ENCODE measurements at places on chromosomes 7 and 10. TPM values are rescaled to one million over a fixed set of nuclear protein-coding genes. Genes with fewer than 3 reads are reported as not detected.
A peak's percentile ranks its signal among the peaks of the same experiment; 100 is the strongest.

- peak; percentile 60 for DNase-seq
Observed at GRCh38 chr10:59622320-59623132, 87.1 kb downstream of the SLC16A9 start.

DNA sequence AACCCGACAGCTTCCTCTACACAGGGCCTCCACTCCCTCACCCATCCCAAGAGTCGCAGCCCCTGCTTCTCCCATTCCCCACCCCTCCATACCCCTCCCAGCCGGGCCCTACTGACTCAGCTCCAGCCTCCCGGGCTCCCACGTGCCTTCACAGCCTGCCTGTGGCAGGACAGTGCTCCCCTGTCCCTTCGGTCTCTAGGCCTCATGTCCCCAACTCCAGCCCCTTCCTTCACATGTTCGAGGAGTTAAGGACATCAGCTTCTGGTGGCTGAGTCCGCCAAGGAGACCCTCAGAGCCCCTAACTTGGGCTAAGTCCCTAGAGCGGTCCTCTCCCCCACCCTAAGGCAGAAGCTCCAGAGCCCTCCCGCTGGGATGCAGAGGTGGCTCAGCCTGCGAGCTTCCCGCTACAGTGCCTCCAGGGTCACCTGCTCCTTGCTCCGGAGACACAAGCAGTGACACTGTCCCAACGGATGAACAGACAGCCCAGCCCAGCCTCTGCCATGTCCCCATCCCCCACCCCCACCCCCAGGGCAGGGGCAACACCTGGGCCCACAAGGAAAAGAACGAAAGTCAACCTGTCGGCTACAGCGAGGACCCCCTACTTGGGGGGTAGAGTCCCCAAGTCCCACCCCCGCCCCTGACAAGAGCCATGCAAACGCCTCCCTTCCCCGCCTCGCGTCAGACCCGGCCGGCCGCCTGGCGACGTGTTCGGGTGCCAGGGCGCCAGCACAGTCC, 716 bp downstream of the SMARCD3 start:
- DNase-seq, result no peak

The MYL10 gene
- not detected for total RNA-seq

The NPSR1 gene
- total RNA-seq, result not detected

- DNase-seq, result no peak
Observed at GRCh38 chr10:34475786-34476185, 339.3 kb downstream of the PARD3 start.

DNA sequence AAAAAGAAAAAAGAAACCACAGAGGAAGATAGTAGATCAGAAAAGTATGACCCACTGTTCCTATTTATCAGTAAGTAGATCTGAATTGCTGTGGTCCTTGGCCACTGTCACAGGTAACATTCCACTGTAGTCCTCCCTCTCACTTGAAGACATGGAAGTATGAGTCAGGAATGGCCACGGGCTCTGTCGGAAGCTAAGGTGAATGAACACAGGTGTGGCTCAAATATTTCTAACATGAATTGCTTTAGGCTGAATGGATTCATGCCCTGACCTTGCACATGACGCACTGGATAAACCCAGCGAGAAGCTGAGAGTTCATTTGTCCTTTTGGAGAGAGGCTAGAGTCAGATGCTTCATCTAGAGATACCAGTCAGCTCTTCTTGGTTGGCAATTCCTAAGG, 224.5 kb upstream of the SP8 start:
- DNase-seq, result no peak

The SP8 gene
- not detected for total RNA-seq

The OR6V1 gene
- total RNA-seq, result not detected

GRCh38 chr10:35497909-35498308, 107.2 kb upstream of the GJD4 start:
- no peak for DNase-seq

DNA sequence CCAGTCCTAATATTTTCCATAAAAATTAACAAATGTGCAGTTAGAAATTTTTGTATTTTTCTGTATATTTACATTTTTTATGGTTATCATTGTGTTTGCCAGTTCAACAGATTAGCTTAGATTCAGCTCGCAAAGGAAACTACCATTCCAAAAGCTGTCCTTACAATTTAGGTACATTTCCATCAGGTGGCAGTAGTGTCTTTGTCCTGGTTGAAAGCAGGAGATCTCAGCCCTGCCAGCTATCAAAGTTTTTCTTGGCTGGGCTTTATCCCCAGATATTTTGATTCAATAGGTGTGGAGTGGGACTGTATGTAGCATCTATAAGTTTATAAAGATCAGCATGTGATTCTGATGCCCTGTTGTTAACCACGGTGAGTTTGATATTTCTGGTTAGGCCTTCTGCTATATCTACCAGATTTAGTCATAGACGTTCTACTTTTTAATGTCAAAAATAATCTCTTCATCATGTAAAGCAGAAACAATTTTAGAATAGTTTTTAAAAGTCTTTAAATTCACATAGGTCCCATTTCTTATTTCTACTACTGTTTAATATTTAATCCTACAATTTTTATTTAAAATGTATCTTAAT, 15.5 kb upstream of the ICA1 start:
- no peak for DNase-seq

DNA sequence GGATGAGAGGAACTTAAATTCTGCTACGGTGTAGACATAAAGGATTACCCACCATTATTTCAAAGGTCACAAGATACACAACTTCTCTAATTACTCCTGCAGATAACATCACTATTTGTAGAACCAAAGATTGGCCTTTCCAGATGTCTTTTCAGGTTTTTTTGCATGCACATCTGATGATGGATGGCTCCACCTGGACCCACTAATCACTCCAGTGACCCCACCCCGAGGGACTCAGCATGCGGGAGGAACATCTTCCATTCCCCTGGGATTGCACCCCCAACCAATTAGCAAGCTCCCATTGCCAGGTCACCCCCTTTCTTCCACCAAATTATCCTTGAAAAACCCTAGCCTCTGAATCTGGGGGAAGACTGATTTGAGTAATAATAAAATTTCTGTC, 608.9 kb downstream of the CNTNAP2 start:
- no peak for DNase-seq

DNA sequence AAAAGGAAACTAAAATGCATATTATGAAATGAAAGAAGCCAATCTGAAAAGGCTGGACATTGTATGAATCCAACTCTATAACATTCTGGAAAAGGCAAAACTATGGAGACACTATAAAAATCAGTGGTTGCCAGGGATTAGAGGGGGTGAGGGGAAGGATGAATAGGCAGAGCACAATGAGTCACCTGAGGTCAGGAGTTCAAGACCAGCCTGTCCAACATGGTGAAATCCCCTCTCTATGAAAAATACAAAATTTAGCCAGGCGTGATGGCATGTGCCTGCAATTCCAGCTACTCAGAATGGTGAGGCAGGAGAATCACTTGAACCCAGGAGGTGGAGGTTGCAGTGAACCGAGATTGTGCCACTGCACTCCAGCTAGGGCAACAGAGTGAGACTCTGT, 324.8 kb upstream of the PHYHIPL start:
- DNase-seq, result no peak

The SLIT1 gene
- not detected for total RNA-seq

DNA sequence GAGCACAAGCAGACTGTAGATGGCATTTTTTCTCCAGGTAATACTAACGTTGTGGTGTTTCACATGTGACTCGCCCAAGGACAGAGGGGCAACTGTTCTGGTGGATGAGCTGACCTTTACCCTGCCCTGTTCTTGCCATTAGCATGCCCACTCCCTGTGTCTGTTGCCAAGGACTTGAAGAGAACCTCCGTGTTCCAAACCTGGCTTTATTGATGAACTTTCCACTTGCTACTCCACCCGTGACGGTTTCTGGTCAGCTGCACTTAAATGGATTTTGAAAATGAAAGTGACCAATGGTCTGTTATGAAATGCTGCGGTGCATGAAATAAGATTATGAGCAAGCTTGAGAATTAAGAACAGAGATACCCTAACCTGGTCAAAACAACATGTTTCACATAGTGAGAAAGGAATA, 30.4 kb downstream of the LRRC4 start:
- DNase-seq, result no peak

DNA sequence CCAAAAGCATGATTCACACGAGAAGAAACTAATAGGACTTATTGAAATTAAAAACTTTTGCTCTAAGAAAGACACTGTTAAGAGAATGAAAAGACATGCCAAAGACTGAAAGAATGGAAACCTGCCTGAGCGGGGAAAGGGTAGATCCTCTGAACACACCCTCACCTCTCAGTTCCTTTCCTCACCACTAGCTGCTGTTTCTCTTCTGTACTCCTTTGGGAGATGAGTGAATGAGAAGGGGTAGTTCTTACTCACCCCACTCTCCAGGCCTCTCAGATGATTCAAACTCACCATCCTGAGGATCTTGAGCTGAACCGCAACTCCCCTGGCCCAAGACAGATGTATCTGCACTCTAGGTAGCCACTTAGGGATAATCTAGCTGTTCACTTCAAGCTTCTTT, 41.9 kb downstream of the IQUB start:
- DNase-seq, result no peak

DNA sequence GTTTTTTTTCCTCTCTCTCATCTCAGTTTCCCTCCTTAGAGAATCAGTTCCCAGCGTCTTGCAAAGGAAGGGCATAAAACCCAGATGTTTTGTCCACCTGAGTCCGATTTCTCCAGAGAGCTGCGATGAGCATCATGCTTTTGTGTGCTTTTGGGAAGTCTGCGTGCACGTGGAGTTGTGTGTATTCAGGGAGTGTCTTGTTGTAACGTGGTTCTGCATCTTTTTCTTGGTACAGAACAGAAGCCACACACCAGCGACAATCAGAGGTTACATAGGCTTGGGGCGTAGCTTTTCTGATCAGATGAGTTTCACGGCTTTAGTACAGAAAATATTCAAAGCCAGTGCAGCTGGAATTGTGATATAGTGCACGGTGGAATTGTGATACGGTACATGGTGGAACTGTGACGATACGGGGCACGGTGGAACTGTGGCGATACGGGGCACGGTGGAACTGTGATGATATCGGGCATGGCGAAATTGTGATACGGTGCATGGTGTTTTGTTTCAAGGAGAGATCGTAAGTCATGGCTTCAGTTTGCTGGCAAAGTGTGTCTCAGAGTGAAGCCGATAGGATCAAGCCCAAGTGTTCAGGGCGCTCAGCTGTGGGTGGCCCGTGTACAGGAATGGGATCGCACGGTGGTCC, 32.8 kb downstream of the FOXK1 start:
- DNase-seq, result no peak

DNA sequence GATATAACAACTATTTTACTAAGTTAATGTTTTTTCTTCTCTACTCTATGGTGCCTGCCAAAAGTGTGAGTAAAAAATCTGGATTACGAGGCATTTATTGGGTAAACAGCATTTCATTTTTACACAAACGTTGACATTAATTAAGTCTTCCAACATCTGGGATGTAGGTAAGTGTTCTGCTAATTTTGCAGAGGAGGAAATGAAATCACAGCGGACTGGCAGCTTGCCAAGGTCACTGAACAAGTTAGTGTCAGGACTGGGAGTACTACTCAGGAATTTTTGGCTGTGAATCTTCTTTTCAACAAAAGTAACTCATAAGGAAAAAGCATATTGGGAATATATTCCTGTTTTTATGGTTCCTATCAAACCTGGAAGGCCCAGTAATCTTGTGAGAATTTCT, 612.1 kb upstream of the FZD8 start:
- peak; percentile 73 for DNase-seq

GRCh38 chr10:132645247-132645530, 107.6 kb downstream of the INPP5A start:
- no peak for DNase-seq

The EN2 gene
- total RNA-seq, result not detected

DNA sequence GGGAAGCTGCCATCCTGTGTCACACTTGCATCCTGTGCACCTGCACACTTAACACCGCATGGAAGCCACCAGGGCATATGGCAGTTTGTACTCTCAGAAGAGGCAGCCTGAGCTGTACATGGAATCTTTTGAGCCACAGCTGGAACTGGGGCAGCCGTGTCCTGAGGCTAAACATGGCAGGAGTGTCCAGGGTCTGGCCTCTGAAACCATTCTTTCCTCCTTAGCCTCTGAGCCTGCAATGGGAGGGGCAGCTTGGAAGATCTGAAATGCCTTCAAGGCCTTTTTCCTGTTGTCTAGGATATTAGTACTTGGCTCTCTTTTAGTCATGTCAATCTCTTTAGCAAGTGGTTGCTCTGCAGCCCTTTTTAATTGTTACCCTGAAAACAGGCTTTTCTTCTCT, 16.4 kb downstream of the PLCE1 start:
- DNase-seq, result no peak

- DNase-seq, result no peak
Observed at GRCh38 chr7:117688126-117688525, 185.1 kb downstream of the CTTNBP2 start.

The TMEM236 gene
- total RNA-seq, result 0.41 TPM

The SFTPA1 gene
- total RNA-seq, result not detected

The WDFY4 gene
- 2.0 TPM for total RNA-seq

DNA sequence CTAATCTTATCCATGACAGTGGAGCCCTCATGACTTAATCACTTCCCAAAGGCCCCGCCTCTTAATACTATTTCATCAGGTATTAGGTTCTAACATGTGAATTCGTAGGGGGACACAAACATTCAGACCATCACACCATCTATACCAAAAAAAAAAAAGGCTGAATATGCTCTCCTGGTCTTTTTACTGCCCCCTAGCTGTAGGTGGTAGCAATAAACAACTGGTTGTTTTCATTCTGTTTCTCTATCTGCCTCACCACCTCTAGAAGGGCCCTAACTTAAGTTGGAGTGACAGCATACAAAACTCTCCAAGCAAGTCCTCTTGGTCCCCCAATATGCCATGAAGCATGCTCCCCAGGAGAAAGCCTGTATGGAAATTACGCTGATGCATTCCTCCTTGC, 94.1 kb downstream of the GRM8 start:
- no peak for DNase-seq

The PRR15 gene
- total RNA-seq, result 4.2 TPM

The ARMC3 gene
- not detected for total RNA-seq

- no peak for DNase-seq
Observed at GRCh38 chr10:64261092-64261491, 739.9 kb downstream of the REEP3 start.

DNA sequence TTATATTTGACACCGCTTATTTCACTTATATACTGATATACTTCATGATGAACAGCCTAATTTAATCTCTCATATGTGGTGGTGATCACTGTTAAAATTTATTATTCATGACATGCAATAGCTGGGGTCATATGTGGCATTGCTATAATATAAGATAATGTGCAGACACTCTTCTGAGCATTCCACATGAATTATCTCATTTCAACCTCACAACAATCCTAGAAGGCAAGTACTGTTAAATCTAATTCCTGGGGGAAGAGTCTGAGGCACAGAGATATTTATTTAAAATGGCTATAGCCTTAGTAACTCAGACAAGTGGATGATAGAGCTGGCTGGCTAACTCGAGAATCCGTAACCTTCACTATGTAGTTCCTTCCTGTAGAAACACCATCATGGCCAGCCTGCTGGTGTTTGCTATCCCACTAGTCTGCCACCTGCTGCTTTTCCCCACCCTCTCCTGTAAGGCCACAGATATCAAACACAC, 46.6 kb upstream of the A1CF start:
- DNase-seq, result no peak
